Activated naive CD8-positive, alpha-beta T cell treated with anti-CD3 and anti-CD28 coated beads, Interleukin-2, amount 10 ng/mL, durations not matched to agents 7 days and 5 days (primary cell): ENCODE measurements at places on chromosomes 6 and 20.
A peak's percentile ranks its signal among the peaks of the same experiment; 100 is the strongest.

GRCh38 chr6:144583614-144583954 lies 298.4 kb downstream of the UTRN start:
- peak overlapping the region; percentile 93 for H3K27ac ChIP-seq
- DNase-seq = no peak
- peaks cover 25% of the 10 kb centered on the region for H3K36me3 ChIP-seq
- H3K4me1 ChIP-seq = peaks cover 42% of the 10 kb centered on the region
- H3K4me3 ChIP-seq = peak overlapping the region; percentile 86

GRCh38 chr20:37505263-37506151 lies 15.5 kb upstream of the NNAT start:
- DNase-seq = no peak
- H3K27me3 ChIP-seq = no peaks in the 10 kb centered on the region
- peaks cover under 1% of the 10 kb centered on the region for H3K36me3 ChIP-seq
- no peak overlapping the region for H3K27ac ChIP-seq
- no peak overlapping the region for H3K4me3 ChIP-seq
- H3K4me1 ChIP-seq = no peaks in the 10 kb centered on the region

GRCh38 chr6:20028143-20028542 lies 184.1 kb downstream of the MBOAT1 start:
- DNase-seq = no peak
- H3K27ac ChIP-seq = no peak overlapping the region
- H3K4me3 ChIP-seq = no peak overlapping the region
- H3K4me1 ChIP-seq = peaks cover 16% of the 10 kb centered on the region
- no peaks in the 10 kb centered on the region for H3K36me3 ChIP-seq

DNA sequence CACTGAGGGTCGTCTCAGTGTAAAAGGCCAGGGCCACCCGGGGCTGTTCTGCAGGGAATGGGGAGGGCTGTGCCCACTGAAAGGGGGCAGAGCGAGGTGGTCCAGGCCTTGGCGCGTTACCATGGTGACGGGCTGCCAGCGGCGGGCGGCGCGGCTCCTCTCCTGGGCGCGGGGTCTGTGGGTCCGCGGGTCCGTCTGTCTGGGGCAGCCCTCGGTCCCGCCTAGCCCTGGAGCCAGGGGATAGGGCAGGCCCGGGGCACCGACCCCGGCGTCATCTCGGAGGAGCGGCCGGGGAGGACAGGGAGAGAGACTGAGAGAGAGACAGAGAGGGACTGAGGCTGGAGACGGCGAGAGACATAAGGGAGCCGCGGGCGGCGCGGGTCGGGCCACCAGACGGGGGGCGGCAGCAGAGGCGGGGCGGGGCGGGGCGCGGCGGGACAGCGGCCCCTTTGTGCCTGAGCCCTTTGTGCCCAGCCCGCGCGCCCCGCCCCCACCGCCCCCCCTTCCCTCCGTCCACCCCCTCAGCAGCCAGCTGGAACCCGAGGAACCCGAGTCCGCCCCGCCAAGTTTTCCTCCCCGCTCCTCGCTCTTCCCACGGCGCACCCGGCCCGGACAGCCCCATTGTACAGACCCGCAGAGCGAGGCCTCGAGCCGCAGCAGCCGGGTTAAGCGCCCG lies at the start of gene KIAA1755:
Gene KIAA1755 (minus strand): TSS at position 358 of the 676 bp plus-strand sequence. CDS start 235 bp downstream, at position 123.
- H3K4me3 ChIP-seq = no peak within 1 kb of the TSS
- H3K27me3 ChIP-seq = peaks cover 54% of the 10 kb centered on the region
- no peak within 1 kb of the TSS for H3K27ac ChIP-seq
- H3K36me3 ChIP-seq = no peaks in the 10 kb centered on the region
- peaks cover 2% of the 10 kb centered on the region for H3K4me1 ChIP-seq
- DNase-seq = no peak

DNA sequence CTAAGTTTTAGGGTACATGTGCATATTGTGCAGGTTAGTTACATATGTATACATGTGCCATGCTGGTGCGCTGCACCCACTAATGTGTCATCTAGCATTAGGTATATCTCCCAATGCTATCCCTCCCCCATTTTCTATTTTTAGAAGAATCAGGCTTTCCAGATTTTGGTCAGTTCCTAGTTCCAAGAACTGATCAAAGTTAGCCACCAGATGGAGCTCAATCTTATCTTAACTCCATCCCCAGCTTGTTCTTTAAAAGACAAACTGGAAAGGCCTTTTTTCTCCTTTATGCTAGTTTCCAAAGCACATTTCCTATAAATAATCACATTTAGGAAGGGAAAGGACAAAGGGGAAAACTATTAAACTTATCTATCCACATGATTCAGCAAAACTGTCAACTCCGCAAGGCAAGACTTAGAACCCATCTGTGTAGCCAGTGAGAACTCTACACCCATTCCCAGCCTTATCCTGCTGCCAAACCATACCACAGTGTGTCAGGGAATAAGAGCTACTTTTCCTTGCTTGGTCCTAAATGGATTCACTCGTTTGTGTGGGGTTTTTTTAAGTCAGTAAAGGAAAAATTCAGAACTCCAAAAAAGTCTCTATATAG lies 22.8 kb upstream of the KHDC1 start:
- no peak overlapping the region for H3K4me3 ChIP-seq
- H3K27ac ChIP-seq = no peak overlapping the region
- no peaks in the 10 kb centered on the region for H3K4me1 ChIP-seq
- no peaks in the 10 kb centered on the region for H3K27me3 ChIP-seq
- peaks cover 10% of the 10 kb centered on the region for H3K36me3 ChIP-seq
- no peak for DNase-seq

GRCh38 chr20:25353747-25354705 lies 36.6 kb downstream of the ABHD12 start:
- no peak overlapping the region for H3K4me3 ChIP-seq
- peaks cover 14% of the 10 kb centered on the region for H3K4me1 ChIP-seq
- no peak overlapping the region for H3K27ac ChIP-seq
- H3K36me3 ChIP-seq = peaks cover 12% of the 10 kb centered on the region

DNA sequence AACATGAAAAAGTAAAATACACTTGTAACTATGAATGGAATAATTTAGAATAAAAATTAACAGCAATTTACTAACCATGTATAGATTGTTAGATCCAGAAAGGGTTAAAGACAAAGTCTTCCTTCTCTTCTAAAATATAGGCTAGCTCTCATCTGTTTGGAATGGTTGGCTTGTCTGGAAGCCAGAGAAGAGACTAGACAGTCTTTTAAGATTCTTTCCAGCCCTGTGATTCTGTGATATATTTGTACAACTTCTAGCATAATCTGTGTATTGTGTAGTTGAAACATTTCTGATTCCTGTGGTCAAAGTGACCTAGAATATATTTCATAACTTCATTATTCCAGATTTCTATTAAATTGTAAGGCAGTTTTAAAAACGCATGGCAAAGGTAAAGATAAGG lies 196.6 kb downstream of the UST start:
- no peak overlapping the region for H3K4me3 ChIP-seq
- peaks cover 2% of the 10 kb centered on the region for H3K4me1 ChIP-seq
- no peak for DNase-seq

DNA sequence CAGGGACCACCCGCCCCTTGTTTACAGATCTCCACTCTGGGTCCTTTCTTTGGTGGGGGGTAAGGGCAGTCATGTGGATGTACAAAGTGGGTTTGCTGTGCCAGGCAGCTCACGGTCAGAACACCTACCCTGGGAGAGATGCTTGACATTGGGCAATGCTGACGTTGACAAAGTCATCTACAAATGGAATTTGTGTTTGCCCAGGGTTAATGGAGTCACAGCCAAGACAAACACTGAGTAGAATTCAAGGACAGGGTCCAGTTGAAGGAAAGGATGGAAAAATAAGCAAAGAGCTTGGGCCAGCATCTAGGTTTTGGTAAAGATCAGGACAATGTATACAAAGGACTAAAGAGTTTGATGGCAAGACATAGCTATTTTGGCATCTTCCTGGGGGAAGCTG lies 54.7 kb downstream of the MOCS1 start:
- no peak overlapping the region for H3K27ac ChIP-seq
- no peak overlapping the region for H3K4me3 ChIP-seq
- no peak for DNase-seq
- H3K36me3 ChIP-seq = no peaks in the 10 kb centered on the region
- H3K4me1 ChIP-seq = no peaks in the 10 kb centered on the region

- no peaks in the 10 kb centered on the region for H3K27me3 ChIP-seq
- no peak overlapping the region for H3K4me3 ChIP-seq
- DNase-seq = no peak
- no peak overlapping the region for H3K27ac ChIP-seq
- no peaks in the 10 kb centered on the region for H3K36me3 ChIP-seq
Measured at GRCh38 chr6:54617730-54618129, 228.8 kb upstream of the FAM83B start.

- peak overlapping the region; percentile 88 for H3K4me3 ChIP-seq
- H3K27ac ChIP-seq = peak overlapping the region; percentile 92
- H3K36me3 ChIP-seq = peaks cover 46% of the 10 kb centered on the region
- H3K4me1 ChIP-seq = peaks cover 58% of the 10 kb centered on the region
Measured at GRCh38 chr6:158816329-158816728, 2.8 kb downstream of the EZR start.

DNA sequence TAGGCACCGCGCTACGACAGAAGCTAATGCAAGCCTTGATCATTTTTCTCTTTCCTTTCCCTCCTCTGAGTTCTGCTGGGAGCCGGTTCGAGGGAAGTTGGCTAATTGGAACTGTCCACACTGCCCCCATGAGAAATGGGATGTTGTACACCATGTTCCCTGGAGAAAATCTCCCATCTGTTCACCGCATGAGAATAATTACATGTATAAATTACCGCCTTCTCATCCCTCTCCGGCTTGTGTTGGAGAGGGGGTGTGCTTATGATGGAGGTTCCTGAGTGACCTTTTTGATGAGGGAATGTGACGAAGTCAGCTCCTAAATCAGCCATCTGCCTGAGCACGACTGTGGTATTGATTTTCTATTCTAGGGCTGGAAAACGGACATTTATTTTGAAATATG lies 320.2 kb upstream of the SULF2 start:
- no peaks in the 10 kb centered on the region for H3K36me3 ChIP-seq
- H3K27ac ChIP-seq = no peak overlapping the region
- no peaks in the 10 kb centered on the region for H3K27me3 ChIP-seq

DNA sequence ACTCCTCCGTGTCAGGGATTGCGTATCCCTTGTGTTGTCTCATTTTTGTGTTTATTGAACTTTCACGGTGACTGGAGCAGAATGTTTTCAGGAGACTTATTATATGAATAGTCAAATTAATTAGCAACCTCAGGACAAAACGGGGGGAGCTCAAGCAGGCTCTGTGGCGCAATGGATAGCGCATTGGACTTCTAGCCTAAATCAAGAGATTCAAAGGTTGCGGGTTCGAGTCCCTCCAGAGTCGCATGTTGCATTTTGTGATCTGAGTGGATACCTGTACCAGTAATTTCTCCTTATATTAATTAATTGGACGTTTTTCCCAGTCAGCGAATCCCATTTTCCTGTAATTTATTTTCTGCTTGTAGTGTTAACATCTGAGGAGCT lies 89.1 kb upstream of the ZNF184 start:
- H3K36me3 ChIP-seq = no peaks in the 10 kb centered on the region
- no peak overlapping the region for H3K4me3 ChIP-seq
- H3K27me3 ChIP-seq = peaks cover 93% of the 10 kb centered on the region
- no peak for DNase-seq
- H3K4me1 ChIP-seq = peaks cover 11% of the 10 kb centered on the region

DNA sequence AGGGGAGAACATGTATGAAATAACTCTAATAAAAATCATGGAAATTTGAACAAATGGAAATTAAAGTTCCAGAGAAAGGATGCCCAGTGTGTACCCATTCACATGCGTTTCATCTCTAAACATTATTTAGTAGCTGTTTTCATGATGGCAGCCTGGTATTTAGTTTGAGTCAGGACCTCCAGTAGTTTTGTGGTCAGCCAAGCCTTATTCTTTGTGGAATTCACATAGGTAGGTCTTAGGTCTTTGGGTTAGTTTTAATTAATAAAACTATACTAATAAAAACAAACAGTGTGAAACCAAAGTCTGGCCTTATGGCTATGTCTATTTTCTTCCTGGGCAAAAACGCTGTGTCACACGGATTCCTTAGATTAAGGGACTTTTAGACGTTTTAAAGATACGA lies 137.8 kb downstream of the FOXC1 start:
- H3K27ac ChIP-seq = no peak overlapping the region
- no peaks in the 10 kb centered on the region for H3K27me3 ChIP-seq
- DNase-seq = no peak
- no peak overlapping the region for H3K4me3 ChIP-seq
- H3K4me1 ChIP-seq = no peaks in the 10 kb centered on the region

- no peak for DNase-seq
- no peaks in the 10 kb centered on the region for H3K27me3 ChIP-seq
- no peak overlapping the region for H3K4me3 ChIP-seq
- H3K36me3 ChIP-seq = no peaks in the 10 kb centered on the region
Measured at GRCh38 chr6:19035461-19036195, 648.5 kb downstream of the RNF144B start.

GRCh38 chr20:63140514-63141433 lies 75.2 kb downstream of the YTHDF1 start:
- no peak for DNase-seq
- no peaks in the 10 kb centered on the region for H3K36me3 ChIP-seq
- H3K27me3 ChIP-seq = peaks cover 16% of the 10 kb centered on the region
- H3K4me1 ChIP-seq = no peaks in the 10 kb centered on the region
- no peak overlapping the region for H3K4me3 ChIP-seq
